Pulmonary artery endothelial cell (primary cell): ENCODE measurements at places on chromosomes 2 and 18. TPM values are rescaled to one million over a fixed set of nuclear protein-coding genes. Genes with fewer than 3 reads are reported as not detected.

Gene SPDYA
- 0.79 and 1.0 TPM in 2 replicates for total RNA-seq

Gene CD8B
- total RNA-seq = not detected in 2 replicates

Gene TRMT61B
- 12.0 and 18.2 TPM in 2 replicates for total RNA-seq

Gene KLHL41
- 0.13 and 0.28 TPM in 2 replicates for total RNA-seq
